ENCODE measurements at places on chromosomes 2 and 18.

DNA sequence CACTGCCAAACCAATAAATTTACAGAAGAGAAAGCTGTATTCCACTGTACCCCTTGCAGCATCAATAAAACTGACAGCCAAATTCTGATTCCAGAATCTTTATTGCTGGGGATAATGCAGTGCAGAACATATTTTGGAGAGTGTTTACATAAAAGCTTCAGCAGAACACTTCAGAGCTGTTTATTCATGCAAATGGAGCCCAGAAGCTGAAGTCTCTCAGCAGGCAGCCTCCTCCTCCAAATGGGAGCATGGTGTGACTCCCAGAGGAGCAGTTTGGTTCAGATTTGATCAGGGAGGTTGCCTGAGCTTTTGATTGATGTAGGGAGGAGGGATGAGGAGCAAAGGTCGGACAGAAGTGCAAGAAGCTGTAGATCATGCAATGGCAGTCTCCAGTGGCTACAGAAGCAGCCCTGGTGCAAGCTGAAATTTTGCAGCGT is 22.4 kb downstream of the LHCGR start:
- no peak for DNase-seq

DNA sequence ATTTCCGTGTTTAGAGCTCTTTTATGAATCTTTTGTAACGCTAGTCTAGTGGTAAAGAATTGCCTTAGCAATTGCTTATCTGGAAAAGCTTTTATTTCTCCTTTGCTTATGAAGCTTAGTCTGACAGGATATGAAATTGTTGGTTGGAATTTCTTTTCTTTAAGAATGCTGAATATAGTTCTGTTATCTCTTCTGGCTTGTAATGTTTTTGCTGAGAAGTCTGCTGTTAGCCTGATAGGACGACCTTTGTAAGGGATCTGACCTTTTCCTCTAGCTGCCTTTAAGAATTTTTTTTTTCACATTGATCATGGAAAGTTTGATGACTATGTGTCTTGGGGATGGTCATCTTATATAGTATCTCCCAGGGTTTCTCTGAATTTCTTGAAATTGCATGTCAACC is 101.1 kb downstream of the TRABD2A start:
- DNase-seq = no peak

DNA sequence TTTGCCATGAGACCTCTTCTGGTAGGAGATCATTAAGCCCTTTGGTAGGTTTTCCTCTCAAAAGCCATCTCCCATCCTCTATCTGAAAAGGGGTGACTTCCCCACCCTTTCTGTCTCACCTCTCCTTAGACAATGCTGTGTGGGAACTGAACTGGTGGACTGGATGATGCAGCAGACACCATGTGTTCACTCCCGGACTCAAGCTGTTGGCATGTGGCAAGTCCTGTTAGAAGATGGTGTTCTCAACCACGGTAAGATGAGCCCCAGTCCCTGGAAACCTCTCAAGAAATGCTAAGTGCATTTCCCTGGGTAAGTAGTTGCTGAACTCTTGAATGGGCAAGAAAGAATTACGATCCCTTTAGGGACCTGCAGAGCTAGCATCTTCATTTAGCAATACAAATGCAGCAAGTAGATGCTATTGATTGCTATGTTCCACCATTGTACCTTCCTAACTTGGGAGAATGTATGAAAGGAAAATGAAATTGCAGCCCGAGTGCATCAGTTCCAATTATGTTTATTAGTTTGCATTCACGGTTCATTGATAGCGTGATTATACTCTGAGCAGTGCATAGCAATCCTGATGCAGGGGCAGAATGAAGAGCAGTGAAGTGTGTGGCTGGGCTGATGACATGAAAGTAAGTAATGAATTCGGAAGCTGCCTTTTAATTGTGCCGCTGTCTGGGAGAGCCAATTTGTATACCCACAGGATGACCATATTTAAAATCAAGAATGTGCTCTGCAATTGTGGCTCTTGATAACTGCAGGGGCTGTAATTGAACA is 110.0 kb upstream of the MAP3K20 start:
- no peak for DNase-seq

- no peak for DNase-seq
Observed at GRCh38 chr18:23867006-23867405, 147.5 kb upstream of the TTC39C start.

- DNase-seq = no peak
Observed at GRCh38 chr2:36675579-36676282, 20.8 kb upstream of the VIT start.

DNA sequence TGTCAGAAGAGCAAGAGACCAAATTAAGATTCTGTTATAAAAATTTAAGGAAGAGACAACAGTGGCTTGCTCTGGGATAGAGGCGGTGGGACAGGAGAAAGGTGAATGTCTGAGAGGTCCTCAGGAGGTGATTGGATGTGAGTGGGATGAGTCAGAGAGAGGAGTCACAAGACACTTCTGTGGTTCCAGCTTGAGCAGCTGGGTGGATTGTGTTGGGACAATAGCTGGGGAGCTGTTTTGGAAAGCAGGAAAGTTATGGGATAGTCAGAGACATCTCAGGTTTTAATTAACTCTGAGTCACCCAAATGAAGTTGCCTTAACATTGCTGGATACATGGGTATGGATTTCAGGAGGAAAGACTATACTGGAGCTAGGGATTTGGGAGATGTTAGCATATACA is 218.0 kb upstream of the TRIB2 start:
- DNase-seq = no peak

Measured in stimulated activated CD8-positive, alpha-beta memory T cell treated with anti-CD3 and anti-CD28 coated beads, Interleukin-15, amount 100 ng/mL, for 24 hours (primary cell).